ENCODE measurements at places on chromosomes 13 and 19. TPM values are rescaled to one million over a fixed set of nuclear protein-coding genes. Genes with fewer than 3 reads are reported as not detected.

- no peak for DNase-seq
Observed at GRCh38 chr19:10548746-10549276, 5.1 kb downstream of the ATG4D start.

- DNase-seq, result no peak
Observed at GRCh38 chr13:76715621-76716020, 170.6 kb downstream of the KCTD12 start.

DNA sequence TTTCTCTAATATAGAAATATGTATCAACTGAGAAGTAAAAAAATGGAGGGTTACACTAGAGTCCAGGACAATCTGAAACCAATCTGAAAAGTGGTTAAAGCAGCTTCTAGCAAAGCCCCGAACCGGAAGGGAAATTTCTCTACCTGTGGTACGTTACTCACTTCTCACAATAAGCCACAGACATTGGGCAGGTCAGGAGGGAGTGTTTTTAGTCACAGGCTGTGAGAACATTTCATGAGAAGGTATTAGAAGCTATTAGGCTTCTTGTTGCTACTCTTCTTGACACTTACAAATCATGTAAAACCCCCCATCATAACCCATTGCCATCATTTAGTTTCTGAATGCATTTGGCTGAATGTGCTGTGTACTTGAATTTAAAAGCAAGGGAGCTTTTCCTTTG is 120.9 kb downstream of the NUFIP1 start:
- DNase-seq, result no peak

- DNase-seq, result no peak
Observed at GRCh38 chr13:28204043-28204442, 65.7 kb downstream of the PAN3 start.

AMH gene
- total RNA-seq, result 0.82 TPM

MBD3L4 gene
- not detected for total RNA-seq

RCBTB1 gene
- total RNA-seq, result 15.5 TPM

PNMA8C gene
- total RNA-seq, result 31.8 TPM

All from frontal cortex (tissue), 4 donors.